Glutamatergic neuron (in vitro differentiated cells): ENCODE measurements at places on chromosomes 12 and 14. TPM values are rescaled to one million over a fixed set of nuclear protein-coding genes. Genes with fewer than 3 reads are reported as not detected.
A peak's percentile ranks its signal among the peaks of the same experiment; 100 is the strongest.

CEBPE gene
- not detected for total RNA-seq

ADCY6 gene
- total RNA-seq: 17.4 TPM

ITGA5 gene
- 1.8 TPM for total RNA-seq

EFCAB11 gene
- total RNA-seq: 3.1 TPM

TBC1D30 gene
- total RNA-seq: 15.2 TPM

DIO2 gene
- total RNA-seq: 1.5 TPM

TMPRSS12 gene
- total RNA-seq: not detected

LLPH gene
- 14.4 TPM for total RNA-seq

AKAP3 gene
- 3.3 TPM for total RNA-seq

ACRBP gene
- 2.5 TPM for total RNA-seq

ACSM4 gene
- not detected for total RNA-seq

FBLN5 gene
- total RNA-seq: not detected

TRIP11 gene
- total RNA-seq: 33.8 TPM

STON2 gene
- total RNA-seq: 278 TPM

DPY19L2 gene
- total RNA-seq: 1.8 TPM

PTPRR gene
- total RNA-seq: 0.34 TPM

IL23A gene
- total RNA-seq: 0.42 TPM

DNA sequence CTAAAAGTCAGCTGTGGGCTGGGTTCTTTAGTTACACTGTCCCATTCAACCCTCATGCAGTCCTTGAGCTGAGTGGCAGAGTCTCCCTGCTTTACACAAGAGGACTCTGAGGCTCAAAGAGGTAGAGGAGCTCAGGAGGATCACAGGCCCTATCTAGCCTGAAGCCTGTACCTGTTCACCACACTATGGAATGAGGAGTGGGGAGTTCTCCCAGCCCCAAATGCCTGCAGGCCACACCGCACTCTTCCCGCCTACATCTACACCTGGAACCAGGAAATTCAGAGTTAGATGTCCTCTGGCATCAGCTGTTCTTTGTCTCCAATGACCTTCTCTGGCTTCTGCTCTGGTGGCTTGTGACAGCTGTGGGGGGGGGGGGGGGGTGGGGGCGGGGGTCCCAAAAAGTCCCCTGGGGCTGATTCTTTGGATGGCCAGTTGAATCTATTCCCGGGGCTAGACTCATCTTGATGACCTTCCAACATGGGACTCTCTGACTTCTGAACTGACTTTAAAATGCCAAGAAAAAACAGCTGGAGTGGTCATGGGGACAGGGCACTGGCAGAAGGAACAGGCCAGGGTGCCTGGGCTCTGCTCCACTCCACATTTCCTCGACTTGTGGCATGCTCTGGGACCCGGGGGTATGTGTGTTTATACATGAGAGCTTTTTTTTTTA is 30.6 kb downstream of the RIN3 start:
- DNase-seq: no peak

DNA sequence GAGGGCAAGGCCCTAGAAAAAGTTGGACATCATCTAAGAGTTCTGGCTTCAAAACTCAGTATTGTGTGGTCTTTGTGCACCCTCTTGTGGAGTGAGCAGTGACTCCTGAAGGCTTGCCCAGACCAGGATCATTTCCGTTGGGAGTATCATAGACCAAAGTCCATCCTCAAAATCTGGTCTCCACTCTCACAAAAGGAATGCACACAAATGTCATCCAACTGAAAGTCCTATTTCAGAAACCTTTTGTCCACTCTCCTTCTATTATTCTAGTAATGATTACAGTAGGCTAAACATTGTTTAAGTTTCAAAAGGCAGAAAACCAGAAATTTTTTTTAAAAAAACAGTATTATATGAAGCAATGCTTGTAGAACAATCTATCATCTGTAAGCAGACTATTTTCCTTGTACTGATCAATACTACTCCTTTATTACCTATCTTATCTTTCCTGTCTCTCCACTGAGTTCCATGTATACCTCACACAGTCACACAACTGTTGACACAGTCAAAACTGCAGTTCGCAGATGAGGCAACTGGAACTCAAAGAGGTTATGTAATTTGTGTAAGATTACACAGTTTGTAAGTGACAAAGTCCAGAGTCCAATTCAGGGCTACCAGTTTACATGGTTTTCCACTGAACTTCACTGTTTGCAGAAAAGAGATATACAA is 41.4 kb downstream of the COX16 start:
- DNase-seq: no peak

DNA sequence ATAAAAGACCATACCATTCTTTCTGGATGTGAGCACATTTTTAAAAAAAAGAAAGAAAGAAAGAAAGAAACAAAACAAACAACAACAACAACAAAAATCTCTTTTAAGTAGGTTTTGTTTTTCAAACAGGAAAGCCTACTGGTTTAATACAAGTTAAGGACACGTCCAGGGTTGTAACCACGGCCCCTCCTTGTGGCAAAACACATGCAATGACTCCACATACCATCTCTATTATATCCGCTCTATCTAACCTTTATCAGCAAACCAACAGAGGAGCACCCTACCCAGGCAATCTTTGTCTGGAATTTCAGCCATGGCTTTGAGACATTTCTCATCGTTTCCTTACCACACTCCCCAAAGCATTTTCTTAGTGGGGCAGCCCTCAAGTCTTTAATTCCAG is 360.5 kb upstream of the TMPO start:
- peak; percentile 41 for DNase-seq

GRCh38 chr14:31441273-31442111 is 15.8 kb downstream of the DTD2 start:
- no peak for DNase-seq

DNA sequence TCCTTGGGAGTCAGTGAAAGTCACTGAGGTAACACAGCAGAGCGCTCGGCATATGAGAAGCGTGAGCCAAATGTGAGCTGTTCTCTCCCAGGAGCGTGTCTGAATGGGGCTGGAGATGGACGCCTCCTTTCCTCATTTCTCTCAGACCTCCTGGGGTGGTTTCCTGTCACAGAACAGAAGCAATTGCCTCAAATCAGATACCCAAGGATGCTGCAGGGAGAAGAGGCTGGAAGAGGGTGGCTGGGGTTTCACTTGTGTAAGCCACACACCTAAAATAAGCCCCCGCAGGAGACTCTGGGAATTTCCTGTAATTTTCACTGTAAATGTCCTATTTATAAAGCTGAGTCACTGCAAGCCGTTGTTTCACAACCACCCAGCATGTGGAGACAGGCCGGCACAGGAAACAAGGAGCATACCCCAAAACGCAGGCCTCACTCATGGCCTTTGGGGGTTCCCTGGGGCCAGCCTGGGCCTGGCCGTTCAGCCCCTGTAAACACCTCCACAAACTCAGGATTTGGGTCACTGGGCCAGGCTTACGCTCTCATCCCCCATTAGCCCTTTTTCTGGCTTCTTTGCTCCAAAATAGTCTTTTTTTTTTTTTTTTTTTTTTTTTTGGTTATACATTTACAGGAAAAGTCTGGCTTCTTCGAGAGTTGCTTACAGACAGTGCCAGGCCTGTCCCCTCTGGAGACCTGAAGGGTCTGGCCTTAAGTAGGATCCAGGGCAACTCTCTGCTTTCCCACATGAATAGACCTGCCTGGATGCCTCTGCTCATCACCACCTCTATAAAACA is 55.3 kb downstream of the VCPKMT start:
- DNase-seq: no peak

- DNase-seq: no peak
Measured at GRCh38 chr12:126949558-126949957, 1317.4 kb upstream of the TMEM132C start.

- no peak for DNase-seq
Measured at GRCh38 chr14:72962829-72963312, 36.6 kb downstream of the DCAF4 start.

DNA sequence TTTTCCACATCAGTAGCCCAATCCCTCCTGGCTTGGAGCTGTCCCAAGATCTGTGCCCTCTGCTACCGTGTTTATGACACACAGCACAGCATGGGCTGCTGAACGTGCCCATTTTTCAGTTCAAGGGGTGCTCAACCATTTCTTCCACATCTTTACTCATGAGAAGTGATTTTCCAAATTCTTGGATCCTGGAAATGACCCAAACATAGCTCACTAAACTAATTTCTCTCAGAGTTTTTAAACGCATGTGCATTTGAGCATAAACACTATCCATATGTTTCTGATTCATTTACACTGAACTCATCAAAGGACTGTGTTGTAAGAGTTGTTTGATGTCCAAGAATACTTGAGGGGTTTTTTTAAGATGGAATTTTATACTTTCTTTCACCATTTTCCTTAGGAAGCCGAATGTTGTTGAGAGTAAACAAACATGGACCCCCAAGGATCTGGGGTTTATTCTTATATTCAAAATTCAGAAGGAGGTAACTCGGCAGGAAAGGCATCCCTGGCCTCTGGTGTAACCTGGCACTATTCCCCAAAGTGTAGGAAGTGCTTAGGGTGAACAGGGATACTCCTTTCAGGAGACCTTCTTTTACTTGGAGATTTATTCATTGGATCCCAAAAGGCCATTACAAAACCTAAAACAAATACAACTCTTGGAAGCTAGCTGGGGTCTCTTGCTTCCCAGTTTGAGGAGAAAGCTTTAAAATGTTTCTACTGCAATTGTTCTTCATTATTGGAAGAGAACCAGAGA is 215.0 kb downstream of the BMP4 start:
- no peak for DNase-seq

GRCh38 chr12:113891739-113892520 is 74.2 kb downstream of the RBM19 start:
- no peak for DNase-seq

DNA sequence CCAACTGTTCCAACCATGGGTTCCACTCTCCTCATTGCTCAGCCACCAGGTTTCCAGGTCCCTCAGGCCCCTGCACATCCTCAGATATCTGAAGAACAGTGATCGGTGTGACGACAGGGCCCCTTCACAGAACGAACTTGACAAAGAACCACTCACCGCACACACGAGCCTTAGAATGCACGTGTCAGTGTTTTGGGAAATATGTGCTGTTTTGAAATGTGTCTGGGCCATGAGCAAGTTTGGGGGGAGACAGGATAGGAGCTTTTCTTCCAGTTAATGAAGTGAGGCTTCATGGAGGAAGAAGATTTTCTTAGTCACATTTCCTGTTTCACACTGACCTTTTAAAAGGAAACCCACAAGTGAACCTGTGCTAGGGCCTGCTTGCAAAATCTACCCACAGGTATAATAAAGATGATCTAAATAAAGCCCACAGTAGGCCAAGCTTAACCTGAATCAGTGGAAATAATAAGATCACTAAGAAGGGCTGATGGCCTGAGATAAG is 58.6 kb downstream of the ZFP36L1 start:
- DNase-seq: no peak

DNA sequence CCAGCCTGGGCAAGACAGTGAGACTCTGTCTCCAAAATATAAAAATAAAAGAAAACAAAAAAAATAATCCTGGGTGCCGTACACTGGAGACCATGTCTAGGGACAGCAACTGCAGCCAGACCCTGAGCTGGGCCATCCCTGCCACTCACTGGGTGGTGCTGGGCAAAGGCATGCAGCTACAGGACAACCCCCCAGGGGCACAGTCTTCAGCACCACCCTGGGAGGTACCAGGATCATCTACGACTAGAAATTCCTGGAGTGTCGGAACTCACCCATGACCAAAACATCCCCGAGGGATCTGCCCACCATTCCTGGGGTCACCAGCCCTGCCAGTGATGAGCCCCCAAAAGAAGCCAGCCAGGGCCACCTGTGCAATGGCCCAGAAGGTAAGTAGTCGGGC is 35.7 kb upstream of the SUPT16H start:
- DNase-seq: no peak

GRCh38 chr12:67541625-67541991 is 106.9 kb upstream of the DYRK2 start:
- DNase-seq: no peak

GRCh38 chr12:17503742-17504141 is 586.3 kb downstream of the RERGL start:
- DNase-seq: no peak

GRCh38 chr12:1367331-1368291 is 226.8 kb downstream of the FBXL14 start:
- DNase-seq: no peak

GRCh38 chr14:28584951-28585350 is 181.6 kb upstream of the FOXG1 start:
- DNase-seq: no peak

- DNase-seq: no peak
Measured at GRCh38 chr14:100567877-100568163, 19.4 kb downstream of the BEGAIN start.

GRCh38 chr12:6360080-6360571 is 15.2 kb downstream of the SCNN1A start:
- no peak for DNase-seq

- no peak for DNase-seq
Measured at GRCh38 chr12:114013575-114014345, 47.6 kb upstream of the RBM19 start.

DNA sequence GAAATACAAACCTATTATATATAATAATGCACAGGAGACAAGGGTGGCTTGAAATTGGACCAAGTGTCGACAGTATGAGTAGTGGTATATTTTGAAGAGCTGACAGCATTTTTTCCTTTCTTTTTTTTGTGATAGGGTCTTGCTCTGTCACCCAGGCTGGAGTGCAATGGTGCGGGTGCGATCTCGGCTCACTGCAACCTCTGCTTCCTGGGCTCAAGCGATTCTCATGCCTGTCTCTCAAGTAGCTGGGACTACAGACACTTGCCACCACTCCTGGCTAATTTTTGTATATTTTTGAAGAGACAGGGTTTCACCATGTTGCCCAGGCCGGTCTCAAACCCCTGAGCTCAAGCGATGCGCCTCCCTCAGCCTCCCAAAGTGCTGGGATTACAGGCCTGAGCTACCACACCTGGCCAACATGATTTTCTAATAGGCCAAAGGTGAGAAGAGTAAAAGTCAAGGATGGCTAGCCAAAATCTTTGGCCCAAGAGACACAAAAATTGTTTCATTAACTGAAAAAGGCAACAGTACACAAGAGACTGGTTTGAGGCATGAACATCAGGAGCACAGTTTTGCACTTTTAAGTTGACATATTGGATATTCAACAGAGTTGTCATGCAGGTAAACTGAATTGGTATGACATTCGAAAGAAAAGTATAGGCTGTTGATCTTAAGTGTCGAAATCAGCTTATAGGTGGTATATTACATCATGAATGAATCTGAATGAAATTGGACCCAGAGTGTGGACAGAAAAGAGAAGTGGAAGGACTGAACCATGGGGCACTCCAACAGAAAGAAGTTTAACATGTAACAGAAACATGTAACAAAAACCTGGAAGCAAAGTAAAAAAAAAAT is 12.5 kb downstream of the HNRNPC start:
- no peak for DNase-seq

- no peak for DNase-seq
Measured at GRCh38 chr12:116639765-116640164, 80.6 kb downstream of the MAP1LC3B2 start.

GRCh38 chr12:75361408-75361807 is 26.9 kb downstream of the GLIPR1L1 start:
- DNase-seq: no peak
